Calu3 (cell line): ENCODE measurements at places on chromosomes 7 and 10. TPM values are rescaled to one million over a fixed set of nuclear protein-coding genes. Genes with fewer than 3 reads are reported as not detected.

DNA sequence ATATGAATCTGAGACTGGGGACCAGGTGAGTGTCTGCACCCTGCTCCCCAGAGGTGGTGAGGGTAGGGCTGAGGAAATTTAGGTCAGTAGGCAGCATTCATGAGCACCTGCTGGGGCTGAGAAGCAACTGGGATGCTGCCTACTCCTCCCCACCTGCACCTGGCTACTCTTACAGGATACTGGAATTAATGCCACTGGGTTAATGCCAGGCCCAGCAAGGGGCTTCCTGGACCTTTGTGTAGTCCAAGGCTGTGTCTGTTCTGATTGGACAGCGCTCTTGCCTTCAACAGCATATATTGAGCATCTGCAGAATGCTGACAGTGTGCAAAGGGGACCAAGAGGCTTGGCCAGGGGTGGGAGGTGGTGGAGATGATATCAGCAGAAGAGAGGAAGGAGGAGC, 32.1 kb downstream of the ADCYAP1R1 start:
- DNase-seq = no peak

DNA sequence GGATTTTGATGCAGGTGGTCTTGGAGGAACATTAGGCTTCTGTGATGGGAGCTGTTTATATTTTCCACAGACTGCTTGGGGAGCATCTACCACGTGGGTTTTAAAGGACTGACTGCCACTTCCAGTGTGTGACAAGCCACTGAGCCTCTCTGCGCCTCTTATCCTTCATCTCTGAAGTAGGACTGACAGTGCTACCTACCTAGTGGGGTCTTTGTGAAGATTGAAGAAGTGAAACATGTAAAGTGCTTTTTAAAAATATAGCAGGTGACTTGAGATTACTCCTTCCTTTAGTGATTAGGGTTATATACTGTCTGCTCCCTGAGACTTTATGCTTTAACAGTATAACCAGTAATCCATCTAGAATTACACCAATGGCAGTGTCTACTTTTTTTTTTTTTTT, 29.9 kb downstream of the NKX2-3 start:
- DNase-seq = no peak

DNA sequence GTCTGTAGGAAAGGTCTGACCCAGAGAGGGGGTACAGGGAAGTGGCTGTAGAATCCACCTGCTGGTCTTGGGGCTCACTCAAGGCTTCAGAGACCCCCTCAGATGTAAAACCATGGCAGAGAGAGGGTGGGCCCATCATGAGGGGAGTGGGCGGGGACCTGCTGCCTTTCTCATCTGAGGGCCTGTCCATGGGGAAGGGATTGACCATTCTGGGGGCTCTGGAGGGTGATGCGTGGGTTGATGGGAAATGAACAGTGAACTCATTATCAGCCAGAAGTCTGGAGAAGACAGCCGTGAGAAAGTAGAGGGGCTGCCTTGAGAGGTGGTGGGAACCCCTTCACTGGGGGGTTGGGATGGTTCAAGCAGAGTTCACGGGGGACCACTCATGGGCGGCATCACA, 66.8 kb downstream of the MINDY4 start:
- no peak for DNase-seq

DNA sequence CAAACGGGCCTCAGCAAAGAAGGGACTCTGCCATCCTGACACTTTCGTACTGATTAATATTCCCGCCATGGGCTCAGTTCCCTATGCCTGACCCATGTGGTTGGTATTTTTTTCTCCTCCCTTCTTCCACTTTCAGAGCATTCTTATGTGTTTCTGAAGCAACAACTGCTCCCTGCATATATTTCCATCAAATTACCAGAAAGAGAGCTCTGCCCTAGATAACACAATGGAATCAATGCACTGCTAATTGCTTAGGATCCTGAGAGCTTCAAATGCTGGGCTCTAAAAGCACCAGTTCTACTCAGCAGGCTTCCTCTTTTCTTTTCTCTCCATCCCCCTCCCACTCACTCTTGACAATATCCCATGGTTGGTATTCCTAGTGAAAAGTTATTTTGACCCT, 5.3 kb downstream of the TECTB start:
- DNase-seq = no peak

- no peak for DNase-seq
Measured at GRCh38 chr7:37921876-37922275, 1.4 kb downstream of the EPDR1 start.

GRCh38 chr10:14439451-14440259, 108.9 kb upstream of the FRMD4A start:
- no peak for DNase-seq

GRCh38 chr10:119138346-119139306, 26.9 kb downstream of the SFXN4 start:
- DNase-seq = no peak

DNA sequence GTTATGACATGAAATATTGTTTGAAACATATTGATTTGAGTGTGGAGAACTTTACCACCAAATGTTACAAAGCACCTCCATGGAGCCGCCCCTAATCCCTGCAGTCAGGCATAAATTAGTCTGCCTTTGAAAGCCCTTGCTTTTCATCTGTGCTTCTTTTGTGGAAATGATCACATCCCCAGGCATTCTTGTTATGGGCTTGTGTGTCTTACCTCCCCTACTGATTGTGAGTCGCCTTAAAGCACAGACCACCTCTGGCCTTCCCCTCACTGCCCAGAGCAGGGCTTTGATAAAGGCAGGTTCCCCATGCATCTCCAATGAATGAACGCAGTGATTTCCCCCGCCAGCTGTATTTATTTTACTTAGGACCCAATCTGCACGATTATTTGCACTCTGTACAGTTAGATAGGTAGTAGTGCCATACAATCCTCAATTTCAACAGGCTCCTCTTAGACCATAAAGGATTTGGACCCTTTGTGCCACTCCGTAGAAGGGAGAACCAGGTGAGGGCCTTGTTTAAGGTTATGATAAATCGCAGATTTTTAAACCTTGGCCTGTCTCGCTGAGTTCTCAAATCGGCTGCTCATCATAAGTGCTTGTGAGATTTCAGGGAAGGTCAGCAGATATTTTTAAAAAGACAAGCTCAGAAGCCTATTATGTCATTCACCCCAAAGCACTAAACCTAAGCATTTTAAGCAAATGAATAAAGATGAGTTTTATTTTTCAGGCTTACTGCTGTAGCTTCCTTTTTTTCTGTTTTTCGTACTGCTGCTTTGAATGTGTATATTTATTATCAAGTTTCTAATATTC, 107.8 kb downstream of the CUBN start:
- no peak for DNase-seq

GRCh38 chr10:14507781-14508180, 177.1 kb upstream of the FRMD4A start:
- DNase-seq = no peak

GRCh38 chr7:153432063-153432462, 620.1 kb upstream of the DPP6 start:
- no peak for DNase-seq

TUBB8 gene
- total RNA-seq = 0.34 TPM in 1 of 2 replicates, not detected in the other

MORN4 gene
- 5.5 and 6.2 TPM in 2 replicates for total RNA-seq

NODAL gene
- not detected in 2 replicates for total RNA-seq

SKAP2 gene
- 68.1 and 83.1 TPM in 2 replicates for total RNA-seq

WEE2 gene
- total RNA-seq = not detected in 2 replicates

MLXIPL gene
- 1.1 and 3.0 TPM in 2 replicates for total RNA-seq

TMEM176A gene
- 1.5 and 6.1 TPM in 2 replicates for total RNA-seq
